ENCODE measurements at places on chromosomes 16 and 17.
A peak's percentile ranks its signal among the peaks of the same experiment; 100 is the strongest.

DNA sequence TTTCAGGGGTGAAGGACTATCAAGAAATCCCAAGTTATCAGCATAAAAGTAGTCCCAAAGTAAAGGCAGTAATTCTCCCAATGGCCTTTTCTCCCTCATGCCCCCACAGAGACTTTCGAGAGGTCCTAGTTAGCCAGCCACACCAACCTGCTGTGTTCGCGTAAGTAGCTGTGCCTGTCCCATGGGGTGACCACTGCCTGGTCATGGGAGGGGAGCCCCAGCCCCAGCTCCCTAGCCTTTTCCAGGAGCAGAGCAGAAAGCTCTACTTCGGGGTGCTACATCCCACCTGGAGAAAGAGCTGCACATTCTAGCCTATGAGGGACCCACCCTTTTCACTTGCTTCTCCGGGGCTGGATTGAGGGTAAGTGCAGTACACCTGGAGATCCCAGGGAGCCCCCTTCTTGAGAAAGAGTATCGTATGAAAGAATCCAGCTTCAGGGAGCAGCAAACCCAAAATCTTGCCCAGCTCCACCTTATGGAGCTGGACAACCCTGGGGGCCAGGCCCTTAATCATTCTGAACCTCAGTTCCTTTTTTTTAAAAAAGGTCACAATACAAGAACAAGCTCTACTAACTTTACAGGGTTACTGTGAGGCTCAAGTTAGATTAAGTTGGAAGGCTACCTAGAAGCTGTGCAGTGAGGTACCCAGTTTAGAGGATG is 8.6 kb upstream of the SOST start:
- DNase-seq: no peak

DNA sequence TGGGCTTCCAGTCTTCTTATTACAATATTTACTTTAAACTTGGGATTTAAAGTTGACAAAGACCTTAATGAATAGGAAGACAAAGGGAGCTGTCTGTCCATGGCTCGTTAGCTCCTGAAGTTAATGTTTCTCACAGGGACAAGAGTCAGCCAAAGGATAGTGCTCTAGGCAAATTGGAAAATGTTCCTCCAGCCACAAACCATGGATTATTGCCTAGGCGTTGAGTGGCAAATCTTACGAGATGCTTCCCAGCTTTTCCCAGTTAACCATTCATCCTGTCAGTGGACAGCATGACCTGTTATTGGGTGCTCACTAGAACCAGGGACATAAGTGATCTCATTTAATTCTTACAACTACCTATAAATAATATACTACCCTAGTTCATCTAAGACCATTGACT is 3.6 kb downstream of the TEX2 start:
- DNase-seq: no peak

GRCh38 chr17:21252289-21252795 is 868 bp downstream of the NATD1 start:
- DNase-seq: no peak

GRCh38 chr16:58636466-58636865 is 6.8 kb upstream of the CNOT1 start:
- DNase-seq: no peak

DNA sequence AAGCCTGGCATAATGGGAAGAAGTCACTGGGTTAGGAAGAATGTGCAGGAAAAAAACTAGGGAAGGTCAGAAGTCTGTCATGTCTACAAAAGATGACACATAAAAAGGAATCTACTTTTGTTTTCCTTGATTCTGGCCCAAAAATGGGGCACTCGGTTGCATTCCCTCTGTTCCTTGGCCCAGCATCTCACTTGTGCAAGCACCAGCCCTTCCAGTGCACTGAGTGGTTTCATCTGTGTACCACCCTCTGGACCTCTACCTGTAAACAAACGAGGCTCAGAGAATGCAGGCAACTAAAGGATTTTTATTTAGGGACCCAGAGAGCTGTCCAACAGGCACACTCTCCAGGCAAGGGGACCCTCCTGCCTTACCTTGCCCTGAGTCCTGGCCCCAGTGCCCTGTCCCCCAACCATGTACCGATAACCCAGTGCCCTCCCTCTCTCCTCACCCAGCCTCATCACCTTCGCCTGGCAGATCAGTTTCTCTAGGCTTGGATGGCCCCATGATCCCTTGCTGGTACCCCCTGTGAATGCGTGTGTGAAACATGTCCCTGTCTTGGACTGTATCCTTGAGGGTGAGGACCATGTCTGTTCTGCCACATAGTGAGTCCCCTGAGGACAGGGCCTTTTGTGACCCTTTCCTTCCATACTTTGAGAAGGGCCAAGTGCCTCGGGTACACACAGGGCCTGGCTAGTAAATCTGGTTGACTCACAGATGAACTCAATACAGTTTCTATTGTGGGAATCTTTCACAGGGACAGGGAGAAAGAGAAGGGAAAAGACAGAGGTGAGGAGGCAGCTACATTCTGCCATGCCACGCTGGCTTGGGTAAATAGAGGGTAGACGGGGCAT is 13.3 kb downstream of the NXPH3 start:
- DNase-seq: no peak

GRCh38 chr17:37068266-37068665 is 119.5 kb downstream of the AATF start:
- DNase-seq: no peak

- DNase-seq: no peak
Observed at GRCh38 chr17:79219208-79219935, 144.7 kb downstream of the ENGASE start.

DNA sequence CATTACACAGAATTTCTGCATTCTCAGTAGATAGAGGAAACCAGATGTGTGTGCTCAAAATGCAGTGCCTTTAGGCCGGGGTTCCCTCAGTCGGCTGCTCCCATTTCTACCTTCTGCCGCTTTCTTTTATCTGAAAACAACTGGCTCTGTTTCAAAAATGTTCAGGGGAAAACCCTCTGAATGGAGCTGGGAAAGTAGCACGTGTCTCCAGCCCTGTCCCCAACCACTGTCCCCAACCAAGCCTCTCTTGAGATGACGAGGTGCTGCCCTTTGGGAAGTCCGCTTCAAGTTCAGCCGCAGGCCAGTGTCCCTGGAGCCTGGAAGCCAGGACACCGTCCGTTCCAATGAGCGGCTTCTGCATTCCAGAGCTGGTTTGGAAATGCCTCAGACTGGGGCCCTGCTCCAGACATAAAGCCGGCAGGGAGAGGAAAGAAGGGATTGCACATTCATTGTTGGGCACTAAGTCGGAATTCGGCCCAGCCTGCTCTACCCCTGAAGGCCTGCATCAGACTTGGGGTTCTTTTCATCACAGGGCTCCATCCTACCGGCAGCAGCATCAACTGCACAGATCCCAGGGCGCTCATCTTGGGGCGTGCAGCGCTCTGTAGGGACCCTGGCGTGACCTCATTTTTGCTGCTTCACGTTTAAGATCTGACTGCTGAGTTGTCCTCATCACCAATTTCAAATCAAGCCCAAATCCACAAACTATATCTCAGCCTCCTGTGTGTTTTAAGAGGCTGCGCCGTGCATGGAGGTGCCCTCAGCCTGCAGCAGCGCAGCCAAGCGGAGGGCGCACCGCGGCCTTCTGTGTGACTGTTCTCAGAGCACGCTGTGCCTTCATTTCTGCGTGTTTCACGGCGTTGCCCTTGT is 111.3 kb downstream of the BANP start:
- peak; percentile 26 for DNase-seq

DNA sequence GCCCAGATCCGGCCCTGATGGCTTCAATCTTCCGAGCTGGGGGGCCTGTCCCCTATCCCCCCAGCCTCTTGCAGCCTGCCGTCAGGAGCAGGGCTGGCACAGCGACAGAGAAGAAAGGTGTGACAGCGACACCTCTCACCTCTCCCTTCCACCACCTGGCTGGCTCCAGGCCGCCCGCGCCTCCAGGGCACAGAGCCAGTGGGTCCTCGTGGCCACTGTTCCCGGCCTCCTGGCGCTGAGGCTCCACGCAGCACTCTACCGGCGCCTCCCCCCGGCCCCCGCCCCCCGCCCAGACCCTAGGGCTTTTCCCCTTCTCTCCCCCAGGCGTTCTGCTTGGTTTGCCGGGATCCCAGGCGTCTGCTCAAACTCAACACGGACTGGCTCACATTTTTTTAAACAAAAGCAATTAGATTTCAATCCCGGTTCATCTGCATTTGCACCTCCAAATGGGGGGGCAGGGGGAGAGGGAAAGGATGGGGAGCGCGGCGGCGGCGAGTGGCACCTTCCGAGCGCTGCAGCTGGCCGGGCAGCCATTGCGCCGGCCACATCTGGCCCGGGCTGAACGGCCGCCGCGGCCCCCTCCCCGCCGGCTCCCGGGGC is 12.8 kb upstream of the CBX8 start:
- no peak for DNase-seq

- no peak for DNase-seq
Observed at GRCh38 chr17:11779892-11780291, 181.6 kb downstream of the DNAH9 start.

DNA sequence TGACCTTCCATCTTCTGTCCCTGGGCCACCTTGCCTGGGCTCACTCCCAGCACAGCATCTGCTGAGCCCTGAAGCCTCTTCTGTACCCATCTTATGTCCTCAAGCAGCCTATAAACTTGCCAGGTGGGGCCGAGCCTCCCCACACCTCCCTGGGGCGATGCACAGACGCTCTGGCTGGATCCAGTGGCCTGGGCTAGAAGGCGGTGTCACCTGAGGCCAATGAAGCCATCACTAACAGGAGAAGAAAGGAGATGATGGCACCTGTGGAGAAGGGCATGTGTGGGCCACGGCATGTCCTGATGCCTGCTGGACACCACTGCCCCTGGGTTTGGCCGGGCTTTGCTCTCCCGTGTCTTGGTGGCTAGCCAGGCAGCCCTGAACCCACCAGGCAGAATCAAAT is 45.5 kb downstream of the PEMT start:
- no peak for DNase-seq
